Amniotic stem cell (primary cell): ENCODE measurements at places on chromosomes 2 and 18.
A peak's percentile ranks its signal among the peaks of the same experiment; 100 is the strongest.

DNA sequence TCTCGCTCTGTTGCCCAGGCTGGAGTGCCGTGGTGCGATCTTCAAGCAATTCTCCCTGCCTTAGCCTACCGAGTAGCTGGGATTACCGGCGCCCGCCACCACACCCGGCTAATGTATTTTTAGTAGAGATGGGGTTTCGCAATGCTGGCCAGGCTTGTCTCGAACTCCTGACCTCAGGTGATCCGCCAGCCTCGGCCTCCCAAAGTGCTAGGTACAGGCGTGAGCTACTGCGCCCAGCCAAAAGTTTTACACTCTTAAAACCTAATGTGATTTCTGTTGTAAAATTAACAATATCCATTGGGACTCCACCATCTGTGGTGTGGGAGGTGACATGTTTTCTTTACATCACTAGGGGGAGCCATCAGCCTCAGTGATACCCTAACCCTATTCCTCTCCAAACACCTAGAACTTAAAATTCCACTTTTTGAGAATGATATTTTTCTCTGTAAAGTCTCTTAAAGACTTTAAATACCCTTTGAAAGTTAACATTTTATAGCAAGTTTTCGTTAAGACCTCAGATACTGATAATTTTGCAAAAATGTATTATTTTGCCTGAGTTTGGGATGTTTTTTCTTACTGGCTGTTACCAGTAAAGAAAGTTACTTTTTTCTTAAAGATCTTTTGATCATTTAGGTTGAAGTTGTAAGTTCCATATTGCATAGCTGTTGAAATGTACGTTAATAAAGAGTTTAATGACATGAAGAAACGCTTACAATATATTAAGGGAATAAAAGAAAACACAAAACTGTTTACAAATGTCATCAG is 11.6 kb upstream of the EIF2AK2 start:
- peak; percentile 17 for DNase-seq

DNA sequence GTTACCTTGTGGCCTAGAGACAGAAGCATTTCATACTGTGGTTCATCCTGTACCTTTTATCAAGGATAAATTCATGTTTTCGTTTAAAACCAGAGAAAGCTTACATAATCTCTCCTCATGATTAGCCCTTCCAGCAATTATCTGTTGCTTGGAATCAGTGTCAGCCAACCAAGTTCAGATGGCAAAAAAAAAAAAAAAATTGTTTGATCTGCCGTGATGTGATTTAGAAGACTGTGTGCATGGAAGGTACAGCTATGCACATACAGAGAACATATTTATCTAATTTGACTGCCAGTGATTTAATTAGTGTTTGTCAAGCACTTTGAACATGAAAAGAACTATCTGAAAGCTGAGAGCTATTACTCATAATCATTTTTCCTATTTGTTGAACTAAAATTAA is 180.9 kb downstream of the ZEB2 start:
- DNase-seq, result no peak

GRCh38 chr18:54717673-54718407 is 110.4 kb upstream of the RAB27B start:
- no peak for DNase-seq

- DNase-seq, result no peak
These were observed 26.1 kb upstream of the SERTAD2 start for GRCh38 chr2:64679673-64680425.

GRCh38 chr2:49154140-49154539 is at the start of gene FSHR:
Gene FSHR (minus strand): TSS chr2:49154515. CDS start chr2:49154417, 98 bp downstream.
- DNase-seq, result no peak

DNA sequence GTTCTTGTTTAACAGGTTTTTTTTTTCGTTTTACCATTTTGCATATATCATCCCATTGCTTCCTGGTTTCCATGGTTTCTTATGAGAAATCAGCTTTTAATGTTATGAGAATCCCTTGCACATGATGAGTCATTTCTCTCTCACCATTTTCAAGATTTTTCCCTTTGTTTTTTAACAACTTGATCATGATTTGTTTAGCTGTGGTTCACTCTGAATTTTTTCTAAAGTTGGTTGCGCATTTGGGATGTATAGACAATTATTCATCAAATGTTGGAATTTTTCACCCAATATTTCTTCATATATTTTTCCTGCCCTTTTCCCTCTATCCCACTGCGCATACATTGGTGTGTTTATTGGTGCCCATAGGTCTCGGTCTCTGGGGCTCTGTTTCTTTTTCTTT is 42.4 kb upstream of the BIN1 start:
- DNase-seq, result peak; percentile 70

- no peak for DNase-seq
These were observed 173.5 kb upstream of the SIX2 start for GRCh38 chr2:45182667-45183295.

DNA sequence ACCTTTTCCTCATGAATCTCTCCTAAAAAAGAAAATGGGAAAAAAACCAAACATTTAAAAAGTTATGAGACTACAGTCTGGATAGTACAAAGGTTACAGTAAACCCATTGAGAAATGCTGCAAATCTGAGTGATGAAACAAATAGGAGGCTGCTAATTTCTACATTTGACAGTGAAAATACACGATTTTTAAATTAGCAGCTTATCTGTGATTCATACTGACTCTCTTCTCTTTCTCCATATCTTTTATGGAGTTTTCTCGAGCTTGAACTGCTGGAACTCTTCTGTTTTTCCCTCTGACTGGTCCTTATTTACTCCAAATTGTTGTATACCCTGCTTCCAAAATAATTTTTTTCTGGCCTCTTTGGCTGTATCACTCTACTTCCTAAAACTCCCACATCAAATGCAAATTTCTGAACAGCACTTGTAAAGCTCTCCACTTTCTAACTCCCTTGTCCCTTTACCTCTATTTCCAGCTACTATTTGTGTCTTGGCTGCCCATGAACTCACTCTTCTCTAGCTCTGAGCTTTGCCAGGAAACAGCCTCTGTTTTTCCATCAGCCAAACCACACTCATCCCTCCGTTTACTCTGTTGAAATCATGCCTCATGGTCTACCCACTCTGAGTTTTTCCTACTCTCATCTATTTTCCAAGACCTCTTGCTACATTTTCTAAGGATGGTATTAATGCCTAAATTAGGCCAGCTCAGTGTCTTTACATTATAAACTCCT is 73.7 kb downstream of the RBMS1 start:
- no peak for DNase-seq

GRCh38 chr18:79863161-79864005 is 65.6 kb downstream of the KCNG2 start:
- no peak for DNase-seq

DNA sequence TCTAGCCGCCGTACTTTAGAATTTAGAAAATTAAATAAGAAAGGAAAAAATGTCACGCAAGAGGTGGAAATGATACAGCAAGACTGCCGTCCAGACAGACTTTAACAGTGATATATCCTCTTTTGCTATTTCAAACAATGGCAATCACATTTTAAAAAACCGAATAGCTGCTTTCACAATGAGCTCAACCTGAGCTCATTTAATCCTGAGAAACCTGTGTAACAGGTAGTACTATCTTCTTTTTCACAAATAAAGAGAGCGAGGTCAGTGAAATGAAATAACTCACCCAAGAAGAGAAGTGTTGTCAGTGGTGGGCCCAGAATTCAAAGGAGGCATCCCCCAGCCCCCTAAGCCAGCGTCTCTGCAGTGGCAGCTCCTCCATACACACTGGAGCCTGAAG is 60.7 kb upstream of the DAPL1 start:
- DNase-seq, result no peak

DNA sequence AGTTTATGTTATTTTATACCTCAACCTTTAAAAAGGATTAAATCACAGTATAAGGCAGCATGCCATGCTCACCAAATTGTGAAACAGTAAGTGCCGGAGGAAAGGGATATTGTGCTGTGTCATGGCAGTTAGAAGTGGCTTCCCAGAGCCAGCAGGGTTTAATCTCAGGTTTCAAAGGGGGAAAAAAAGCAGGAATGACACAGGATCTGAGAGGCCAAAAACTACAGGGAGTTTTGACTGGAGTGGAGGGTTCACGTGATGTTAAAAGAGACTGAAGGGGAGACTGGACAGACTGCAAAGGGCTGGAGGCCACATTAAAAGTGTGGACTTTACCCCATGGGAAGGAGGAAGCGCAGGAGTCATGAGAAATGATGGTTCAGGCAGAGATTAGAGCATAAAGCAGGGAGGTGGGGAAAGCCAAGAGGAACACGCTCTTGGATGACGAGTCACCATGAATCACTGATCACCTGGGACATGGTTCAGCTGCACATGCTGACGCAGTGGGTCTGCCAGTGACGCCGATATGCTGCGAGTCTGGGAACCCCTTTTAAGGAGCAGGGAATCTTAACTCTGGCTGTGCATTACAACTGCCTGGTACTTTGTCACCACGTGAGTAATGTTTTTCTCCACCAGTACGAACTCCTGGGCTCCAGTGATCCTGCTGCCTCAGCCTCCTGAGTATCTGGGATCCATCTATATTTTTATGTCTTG is 6.1 kb downstream of the CHMP1B start:
- DNase-seq, result peak; percentile 92

DNA sequence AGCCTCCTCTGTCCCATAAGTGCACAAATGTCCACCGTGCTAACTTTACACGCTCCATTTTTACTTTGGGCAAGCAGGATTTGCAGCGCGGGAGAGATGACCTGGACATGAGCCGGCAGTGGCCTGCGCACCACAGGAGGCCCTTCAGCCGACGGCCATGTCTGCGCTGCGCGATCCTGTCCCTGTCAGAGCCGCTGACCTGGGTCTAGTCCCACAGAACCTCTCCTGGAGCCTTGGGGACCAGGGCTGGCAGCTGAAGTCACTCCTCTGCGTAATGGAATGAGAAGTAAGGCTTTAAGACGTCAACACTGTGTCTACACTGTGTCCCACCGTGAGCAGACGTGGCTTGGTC is 29.6 kb downstream of the ADI1 start:
- no peak for DNase-seq

DNA sequence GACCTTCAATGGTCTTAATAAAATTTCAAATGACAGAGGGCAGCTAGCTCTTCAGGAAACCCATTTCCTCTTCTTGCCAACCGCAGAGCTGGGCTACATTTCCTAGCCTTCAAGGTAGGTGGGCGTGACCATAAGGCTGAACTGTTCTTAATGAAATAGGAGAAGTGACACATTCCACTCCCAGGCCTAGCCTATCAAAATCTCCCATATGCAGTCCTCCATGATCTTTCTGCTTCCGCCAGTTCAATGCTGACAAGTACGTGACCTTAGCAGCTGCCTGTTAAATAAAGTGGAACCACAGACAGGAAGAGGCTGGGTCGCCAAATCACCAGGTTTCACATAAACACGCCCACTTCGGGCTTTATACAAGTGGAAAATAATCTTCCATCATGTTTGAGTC is 13.2 kb downstream of the SERPINE2 start:
- DNase-seq, result no peak

DNA sequence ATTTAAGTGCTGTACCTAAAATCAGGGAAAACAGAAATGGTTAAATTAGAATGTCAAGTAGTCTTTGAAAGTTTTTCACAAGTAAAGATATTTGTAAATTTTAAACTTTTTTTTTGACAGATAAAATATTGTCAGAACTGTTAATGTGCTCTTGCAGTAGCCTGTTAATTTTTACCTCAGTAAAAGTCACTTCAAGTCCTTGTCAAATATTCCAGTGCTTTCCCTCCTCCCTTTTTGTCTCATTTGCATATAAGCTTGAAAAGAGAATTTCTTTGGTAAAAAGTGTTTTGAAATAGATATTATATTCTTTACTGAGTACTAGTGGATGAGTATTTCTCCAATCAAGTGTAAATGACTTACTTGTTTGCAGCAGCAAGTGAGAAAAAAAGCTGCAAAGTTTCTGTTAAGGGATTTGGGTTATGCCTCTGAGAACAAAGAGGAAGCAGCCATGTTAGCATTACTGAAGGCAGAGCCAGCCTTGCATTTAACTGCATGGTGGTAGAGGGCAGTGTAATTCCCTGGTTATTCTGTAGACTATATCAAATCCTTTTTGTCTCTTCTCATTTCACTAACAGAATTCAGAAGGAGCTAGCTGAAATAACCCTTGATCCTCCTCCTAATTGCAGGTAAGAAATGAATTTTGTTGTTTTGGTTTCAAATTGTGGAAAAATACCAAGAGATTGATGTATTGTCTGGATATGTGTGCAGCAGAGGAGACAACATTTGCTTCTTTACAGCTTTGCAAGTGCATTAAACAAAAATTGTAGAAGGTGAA is 3.2 kb downstream of the UBE2E3 start:
- DNase-seq, result peak; percentile 14

DNA sequence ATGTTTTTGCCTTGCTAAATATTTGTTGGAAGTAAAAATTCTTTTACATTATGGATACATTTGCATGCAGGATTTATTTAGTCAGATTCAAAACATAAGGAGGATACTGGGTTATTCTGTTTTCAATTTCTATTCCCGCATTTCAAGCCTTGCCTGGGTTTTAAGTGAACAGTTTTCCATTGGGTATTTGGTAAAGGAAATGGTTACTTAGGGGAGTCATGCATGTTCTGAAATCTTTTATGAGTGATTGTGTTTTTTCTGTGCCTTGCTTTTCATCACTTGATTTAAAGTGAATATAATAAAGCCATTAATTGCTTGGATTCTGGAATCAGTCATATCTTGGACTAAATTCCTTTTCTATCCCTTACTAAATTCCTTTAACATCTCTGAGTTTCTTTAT is 12.0 kb upstream of the SP9 start:
- DNase-seq, result no peak

DNA sequence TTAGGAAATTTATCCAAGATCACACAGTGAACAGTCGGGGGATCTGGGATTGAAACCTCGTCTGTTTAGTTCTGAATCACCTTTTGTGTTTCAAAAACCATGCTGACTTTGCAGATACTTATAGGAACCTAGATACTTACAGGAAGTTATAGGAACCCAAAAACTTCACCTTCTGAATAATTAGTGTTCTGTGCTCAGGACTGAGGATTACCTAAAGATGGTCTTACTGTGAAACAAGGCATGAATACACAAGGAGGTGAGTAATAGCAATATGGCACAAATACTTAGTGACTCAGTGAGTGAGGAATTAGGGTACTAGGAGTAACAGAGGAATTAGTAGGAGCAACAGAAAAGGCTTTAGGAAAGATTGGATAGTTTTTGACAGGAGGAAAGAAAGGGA is 145.5 kb downstream of the LRATD1 start:
- no peak for DNase-seq

- no peak for DNase-seq
These were observed 205.9 kb upstream of the SLC39A10 start for GRCh38 chr2:195451160-195451559.

GRCh38 chr2:124534028-124534427 is 508.9 kb downstream of the CNTNAP5 start:
- no peak for DNase-seq

GRCh38 chr2:46303822-46304221 is 6.6 kb downstream of the EPAS1 start:
- DNase-seq, result no peak

DNA sequence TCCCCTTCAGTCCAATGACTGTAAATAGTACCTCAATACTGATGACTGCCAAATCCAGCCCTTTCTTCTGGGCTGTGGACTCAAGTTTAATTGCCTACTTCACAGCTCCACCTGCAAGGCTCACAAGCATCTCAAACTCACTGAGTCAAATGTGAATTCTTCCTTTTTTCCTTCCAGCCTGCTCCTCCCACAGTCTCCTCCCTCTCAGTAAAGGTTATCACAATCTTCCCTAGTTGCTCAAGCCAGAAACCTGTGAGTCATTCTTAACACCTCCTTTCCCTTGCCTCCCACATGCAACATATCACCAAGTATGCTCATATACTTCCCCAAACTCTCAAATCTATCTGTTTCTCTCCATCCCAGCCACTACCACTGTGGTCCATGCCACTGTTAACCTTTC is 3.7 kb upstream of the MFSD6 start:
- no peak for DNase-seq

- DNase-seq, result no peak
These were observed 58.1 kb upstream of the MCFD2 start for GRCh38 chr2:46973673-46974072.
